ENCODE measurements at places on chromosomes 13 and 19. TPM values are rescaled to one million over a fixed set of nuclear protein-coding genes. Genes with fewer than 3 reads are reported as not detected.

The ZNF112 gene
- total RNA-seq = 14.0 TPM

The CATSPERD gene
- not detected for total RNA-seq

The OR4F17 gene
- total RNA-seq = not detected

The ZNF600 gene
- 2.4 TPM for total RNA-seq

The NOP53 gene
- 101 TPM for total RNA-seq

The SLC17A7 gene
- 0.31 TPM for total RNA-seq

The GET3 gene
- 96.8 TPM for total RNA-seq

The GJB6 gene
- not detected for total RNA-seq

The CYP4F12 gene
- total RNA-seq = not detected

The AZU1 gene
- total RNA-seq = not detected

The ASF1B gene
- 0.67 TPM for total RNA-seq

The MRPS31 gene
- total RNA-seq = 22.1 TPM

The RPS5 gene
- total RNA-seq = 1,152 TPM

The PLEKHA4 gene
- total RNA-seq = 25.5 TPM
